Hematopoietic multipotent progenitor cell treated with erythropoietin and hydrocortisone succinate and interleukin-3 and kit ligand, for 17 days (in vitro differentiated cells): ENCODE measurements at places on chromosomes 16 and 17.

DNA sequence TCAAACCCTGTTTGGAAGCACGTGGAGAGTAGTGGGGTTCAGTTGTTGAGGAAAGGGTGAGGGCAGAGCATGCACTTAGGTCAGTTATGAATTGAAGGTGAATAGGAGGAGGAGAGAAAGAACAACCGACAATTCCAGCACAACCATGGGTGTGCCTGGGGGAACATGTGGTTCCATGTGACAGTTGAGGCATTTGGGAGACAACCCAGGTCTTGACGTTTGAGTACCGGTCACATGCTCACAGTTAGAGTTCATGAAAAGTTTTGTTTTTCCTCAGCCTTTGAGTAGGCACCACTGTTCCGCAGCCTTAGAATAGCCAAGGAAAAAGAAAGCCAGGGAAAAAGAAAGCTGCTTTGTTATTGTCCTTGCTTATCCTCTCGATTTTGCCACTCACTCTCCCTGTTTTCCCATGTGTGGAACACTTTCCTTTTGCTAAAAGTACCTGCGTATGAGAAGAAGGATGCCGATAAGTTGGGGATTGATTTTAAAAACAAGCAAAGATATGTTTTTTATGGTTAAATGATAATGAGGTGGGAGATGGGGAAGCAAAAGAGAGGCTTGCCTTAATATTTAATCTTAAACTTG is 25.6 kb upstream of the ABCC11 start:
- DNase-seq: no peak

DNA sequence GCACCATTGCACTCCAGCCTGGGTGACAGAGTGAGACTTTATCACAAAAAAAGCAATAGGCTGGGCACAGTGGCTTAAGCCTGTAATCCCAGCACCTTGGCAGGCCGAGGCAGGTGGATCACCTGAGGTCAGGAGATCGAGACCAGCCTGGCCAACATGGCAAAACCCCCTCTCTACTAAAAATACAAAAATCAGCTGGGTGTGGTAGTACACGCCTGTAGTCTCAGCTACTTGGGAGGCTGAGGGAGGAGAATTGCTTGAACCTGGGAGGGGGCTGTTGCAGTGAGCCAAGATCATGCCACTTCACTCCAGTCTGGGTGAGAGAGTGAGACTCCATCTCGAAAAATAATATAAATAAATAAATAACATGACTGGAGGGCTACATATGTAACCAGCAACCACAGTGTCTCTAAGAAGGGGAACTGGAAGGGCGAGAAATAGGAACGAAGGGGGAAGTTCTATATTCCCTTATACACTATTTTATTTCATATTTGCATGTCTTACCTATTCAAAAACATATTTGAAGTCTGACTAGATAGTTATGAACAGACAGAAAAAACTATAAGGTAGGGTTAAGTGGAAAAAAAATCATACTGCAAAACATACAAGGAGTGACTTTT is 25.9 kb downstream of the MYH11 start:
- DNase-seq: no peak

GRCh38 chr17:29589524-29590410 is at the start of gene GIT1:
GIT1 (minus strand) TSS chr17:29589648; CDS start chr17:29589378, 270 bp downstream.
- DNase-seq: peak; percentile 47

DNA sequence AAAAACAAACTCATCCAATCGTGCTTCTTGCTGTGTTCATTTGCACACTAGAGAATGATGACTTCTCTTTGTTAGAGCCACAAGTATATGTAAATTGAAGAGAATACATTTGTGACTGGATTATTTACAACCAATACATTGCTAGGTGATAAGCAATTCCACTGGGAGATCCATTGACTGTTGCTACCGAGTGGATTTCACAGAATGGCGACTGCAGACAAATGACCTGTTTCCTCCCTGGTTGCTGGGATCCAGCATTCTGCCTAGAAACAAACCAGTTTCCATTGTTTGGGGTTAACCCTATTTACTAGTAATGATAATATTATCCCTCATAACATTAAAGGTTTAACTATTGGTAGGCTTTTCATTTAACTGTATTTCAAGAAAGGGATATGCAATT is 36.9 kb upstream of the CPHXL start:
- no peak for DNase-seq

DNA sequence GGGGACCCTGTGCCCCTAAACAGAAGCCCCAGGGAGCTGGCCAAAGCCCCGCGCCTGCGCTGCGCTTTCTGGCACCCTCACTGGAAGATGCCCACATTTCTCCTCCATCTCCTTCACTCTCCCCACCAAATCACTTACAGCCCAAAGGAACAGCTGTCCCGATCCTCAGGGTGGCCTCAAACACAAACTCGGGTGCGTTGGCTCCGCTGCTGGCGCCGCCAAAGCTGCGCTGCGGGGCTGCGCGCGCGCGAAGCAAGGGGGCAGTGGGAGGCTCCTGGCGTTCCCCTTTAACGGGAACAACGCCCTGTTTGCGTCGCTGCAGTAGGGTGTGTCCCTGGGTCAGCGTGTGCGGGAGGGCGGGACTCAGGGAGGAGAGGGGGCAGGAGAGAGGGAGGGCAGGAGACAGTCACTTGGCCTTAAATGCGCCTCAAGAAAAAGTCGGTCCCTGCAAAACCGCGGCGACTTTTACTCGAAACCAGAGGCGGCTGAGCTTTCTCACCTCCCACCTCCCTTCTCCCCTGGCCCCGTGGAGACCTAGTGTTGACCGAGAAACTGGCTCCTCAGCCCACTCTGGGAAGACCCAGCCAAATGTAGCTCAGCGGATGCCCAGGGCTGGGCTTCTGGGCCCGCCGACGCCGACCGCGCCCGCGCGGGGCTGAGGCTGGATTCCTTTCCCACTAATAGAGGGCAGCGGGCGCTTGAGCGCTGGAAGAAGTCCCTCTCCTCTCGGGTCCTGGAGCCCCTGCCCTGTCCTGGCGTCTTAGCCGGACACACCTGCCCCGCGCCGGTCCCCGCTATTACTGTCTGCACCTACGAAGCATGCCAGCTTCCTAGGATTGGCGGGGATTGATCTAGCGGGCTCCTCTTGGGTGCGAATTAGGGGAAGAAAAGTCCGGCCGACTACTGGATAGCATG is 2.6 kb downstream of the PMP22 start:
- DNase-seq: peak; percentile 64
